ENCODE measurements at places on chromosomes 3 and 15.
A peak's percentile ranks its signal among the peaks of the same experiment; 100 is the strongest.

DNA sequence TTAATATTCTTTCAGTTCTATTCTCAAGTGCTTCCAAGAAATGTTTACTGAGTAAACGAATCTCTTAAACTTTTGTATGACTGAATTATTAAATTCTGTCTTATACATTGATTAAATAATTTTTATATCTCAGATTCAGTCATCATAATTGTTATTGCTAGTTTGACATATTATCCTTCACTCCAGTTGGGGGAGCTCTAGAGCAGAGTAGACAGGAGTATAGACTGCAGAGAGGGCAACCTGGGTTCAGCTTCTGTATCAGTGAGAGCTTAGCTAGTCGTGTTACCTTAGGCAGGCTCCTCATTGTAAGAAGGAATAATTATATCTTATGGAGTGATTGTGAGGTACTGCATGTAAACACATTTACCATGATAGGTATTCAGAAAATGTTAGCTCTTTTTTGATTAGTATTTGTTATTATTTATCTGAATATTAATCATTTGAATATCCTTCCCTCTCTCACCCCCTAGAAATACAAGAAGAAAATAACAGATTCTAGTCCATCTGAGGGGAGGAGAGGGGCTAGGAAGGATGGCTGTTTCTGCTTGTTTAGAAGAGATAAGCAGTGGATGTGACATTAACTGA, 31.0 kb upstream of the ZCWPW2 start:
- DNase-seq: peak; percentile 65

DNA sequence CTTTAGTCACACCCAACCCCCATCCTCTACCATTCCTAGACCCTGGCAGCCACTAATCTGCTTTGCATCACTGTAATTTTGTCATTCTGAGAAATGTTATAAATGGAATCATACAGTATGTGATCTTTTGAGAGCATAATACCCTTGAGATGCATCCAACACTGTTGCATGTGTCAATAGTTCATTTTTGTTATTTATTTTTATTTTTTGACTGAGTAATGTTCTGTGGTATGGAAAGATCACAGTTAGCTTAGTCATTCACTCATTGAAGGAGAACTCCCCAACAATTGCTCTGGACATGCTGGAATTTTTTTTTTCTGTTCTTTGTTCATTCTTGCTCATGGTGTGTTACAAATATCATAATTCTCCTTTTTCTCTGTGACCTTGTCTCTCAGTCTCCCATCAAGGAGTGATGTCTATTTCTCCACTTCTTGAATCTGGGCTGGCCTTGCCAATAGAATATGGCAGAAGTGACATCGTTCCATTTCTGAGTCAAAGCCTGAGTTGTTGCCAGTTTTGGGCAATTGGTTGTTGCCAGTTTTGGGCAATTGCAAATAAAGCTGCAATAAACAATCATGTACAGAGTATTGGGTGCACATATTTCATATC, 6.8 kb upstream of the ADPGK start:
- DNase-seq: no peak

DNA sequence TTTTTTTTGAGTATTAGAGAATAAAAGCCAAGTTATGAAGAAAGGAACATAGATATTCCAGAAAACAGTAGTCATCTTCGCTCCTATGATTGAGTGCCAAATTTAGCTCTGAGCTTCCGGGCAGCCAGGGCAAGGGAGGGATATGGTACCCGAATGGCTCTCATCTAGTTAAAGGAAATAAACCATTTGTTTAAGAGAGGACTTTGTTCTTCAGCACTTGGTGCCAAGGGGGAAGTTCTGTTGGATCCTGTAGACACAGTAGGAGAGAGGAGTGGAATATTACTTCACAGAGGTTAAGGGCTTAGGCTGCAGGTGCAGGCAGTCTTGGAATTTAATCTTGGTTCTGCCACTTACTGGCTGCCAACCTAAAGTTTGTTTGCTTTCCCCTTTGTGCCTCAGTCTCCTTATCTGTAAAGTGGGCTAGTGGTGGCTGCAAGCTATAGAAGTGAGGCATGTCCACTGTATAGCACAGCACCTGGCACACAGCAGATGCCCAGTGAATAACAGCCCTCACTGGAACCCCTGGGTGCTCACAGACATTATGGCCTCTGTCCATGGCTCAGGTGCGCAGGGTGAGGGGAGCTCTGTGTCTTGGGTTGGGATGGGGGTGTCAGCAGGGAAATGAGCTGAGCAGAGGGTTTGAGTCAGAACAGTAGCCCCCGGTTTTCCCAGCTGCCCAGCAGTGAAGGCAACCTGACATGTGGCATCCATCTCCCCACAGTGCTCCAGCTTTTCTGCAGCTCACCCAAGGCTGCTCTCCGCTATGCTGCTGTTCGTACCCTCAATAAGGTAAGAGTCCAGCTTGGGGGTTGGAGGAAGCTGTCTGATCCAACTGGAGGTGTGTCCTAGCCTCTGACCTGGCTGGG, 10.4 kb downstream of the COPG1 start:
- DNase-seq: no peak

- no peak for DNase-seq
These were observed 60.5 kb upstream of the PRR23C start for GRCh38 chr3:139105154-139105702.

DNA sequence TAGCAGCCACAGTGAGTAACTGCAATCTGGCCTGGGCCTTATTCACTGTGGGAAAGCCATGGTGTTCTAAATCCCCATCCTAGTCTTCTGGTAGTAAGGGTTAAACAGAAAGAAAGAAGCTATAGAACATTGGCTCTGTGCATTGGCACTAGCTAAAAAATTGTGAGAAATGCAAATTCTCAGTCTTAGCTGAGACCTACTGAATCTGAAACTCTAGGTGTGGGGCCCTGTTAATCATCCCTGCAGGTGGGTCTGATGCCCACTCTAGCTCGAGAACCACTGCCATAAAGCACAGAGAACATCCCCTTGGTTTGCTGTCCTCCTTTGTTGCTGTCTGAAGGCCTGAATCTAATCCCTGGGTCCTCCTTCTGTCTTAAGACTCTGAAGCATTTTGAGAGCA, 59.3 kb downstream of the MEIS2 start:
- DNase-seq: no peak

- no peak for DNase-seq
These were observed 34.3 kb upstream of the ZBTB38 start for GRCh38 chr3:141333836-141334626.

DNA sequence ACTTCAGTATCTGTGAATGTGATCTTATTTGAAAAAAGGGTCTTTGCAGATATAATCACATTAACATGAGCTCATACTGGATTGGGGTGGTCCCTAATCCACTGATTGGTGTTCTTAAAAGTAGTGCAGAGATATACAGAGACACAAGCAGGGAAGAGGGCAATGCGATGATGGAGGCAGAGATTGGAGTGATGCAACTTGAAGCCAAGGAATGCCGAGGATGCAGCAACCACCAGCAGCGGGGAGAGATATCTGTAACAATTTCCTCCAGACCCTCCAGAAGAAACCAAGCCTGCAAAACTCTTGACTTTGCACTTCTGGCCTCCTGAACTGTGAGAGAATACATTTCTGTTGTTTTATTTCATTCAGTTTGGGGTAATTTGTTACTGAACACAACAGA, 171.0 kb upstream of the MBNL1 start:
- DNase-seq: no peak

DNA sequence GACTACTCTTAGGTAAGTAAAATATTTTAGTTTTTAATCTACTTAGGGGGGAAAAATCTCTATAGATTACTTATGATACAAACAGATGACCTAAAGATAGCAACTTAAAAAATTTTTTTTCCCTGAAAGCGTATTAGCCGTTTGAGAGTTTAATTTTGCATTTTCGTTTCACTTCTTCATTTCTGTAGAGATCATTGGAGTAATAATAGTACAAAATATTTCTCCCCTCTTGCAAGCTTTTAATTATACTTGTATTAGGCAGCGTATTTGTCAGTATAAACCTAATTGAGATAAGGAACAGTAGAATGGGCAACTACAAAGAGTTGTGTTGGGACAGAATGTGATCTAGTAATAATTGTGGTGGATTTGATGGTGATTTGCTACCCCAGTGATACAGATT, 10.3 kb downstream of the SKIL start:
- DNase-seq: no peak

GRCh38 chr3:129461022-129461421, 21.0 kb downstream of the IFT122 start:
- no peak for DNase-seq

- no peak for DNase-seq
These were observed 53.2 kb downstream of the CHAC1 start for GRCh38 chr15:41006479-41006878.

DNA sequence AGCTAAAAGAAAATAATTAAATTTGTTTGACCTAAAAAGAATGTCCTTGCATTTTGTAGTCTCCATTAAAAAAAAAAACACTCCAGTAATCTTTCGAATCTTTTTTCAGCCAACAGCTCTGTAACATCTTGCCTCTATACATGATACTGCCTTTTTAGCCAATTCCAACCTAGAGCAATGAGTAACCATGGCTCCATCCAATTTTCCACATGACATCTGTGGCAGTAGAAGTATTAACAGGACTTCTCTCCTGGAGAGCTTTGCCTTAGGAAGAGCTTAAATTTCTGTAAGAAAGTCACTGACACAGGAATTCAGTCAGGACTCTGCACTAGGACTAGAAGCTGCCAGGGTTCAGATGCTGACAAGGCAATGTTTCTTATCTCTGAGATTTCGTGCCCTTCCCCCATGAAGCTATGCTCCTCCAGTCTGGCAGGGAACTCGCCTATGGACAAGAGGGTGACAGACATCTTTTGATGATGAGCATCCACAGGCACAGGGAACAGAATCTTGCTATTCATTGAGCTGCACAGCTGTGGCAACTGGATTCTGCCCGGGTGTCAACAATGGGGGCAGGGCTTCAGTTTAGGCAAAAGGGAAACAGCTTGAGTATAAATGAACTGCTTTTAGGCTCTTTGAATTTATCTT, 81.8 kb downstream of the ALCAM start:
- no peak for DNase-seq

DNA sequence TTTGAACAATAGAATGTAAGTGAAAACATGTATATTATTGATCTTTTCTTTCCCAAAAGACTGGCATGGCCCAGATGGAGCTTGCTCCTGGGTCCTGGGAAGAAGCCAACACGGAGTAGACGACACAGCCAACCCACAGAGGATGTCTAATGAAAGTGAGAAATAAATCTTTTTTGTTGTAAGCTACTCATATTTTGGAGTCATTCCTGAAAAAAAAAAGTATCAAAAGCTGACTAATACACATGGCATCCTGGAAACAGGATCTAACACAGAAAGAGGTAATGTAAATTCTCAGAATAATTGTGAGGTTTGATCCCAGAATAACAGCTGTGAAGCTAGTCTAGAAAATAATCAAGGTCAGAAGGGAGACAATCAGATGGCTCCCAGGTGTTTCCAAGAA, 12.6 kb upstream of the FRMD5 start:
- DNase-seq: no peak

- DNase-seq: no peak
These were observed 204.9 kb downstream of the KLHL25 start for GRCh38 chr15:85589851-85590250.

DNA sequence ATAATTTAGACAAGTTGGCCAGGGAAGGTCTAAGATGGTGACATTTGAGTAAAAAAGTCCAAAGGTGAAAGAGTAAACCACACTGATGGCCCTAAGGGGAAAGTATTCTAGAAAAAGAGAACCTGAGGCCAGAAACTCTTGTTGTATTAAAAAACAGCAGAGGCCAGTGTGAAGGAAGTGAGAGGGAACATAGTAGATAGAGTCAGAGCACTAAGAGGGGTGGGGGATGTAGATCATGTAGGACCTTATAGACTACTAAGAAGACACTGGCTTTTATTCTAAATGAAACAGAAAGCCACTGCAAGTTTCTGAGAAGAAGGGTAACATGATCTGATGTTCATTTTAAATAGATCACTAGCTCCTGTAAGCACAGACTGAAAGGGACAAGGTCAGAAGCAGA, 14.5 kb downstream of the POLQ start:
- no peak for DNase-seq

DNA sequence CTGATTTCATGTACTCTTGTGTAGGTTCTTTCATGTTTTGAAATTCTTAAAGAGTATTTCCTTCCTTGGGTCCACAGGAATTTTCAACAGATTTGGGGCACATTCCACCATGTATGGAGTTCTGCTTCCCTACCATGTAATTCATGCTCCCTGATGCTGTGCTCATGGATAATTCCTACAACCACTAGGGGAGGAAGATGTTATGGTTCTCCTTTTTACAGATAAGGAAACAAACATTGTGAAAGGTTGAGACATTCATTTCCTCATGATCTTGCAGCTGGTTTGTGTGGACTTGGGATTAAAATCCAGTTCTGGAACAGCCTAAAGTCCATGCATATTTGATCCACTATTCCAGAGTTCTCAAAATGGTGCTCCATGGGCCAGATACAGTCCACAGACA, 174.9 kb upstream of the FRMD4B start:
- no peak for DNase-seq

DNA sequence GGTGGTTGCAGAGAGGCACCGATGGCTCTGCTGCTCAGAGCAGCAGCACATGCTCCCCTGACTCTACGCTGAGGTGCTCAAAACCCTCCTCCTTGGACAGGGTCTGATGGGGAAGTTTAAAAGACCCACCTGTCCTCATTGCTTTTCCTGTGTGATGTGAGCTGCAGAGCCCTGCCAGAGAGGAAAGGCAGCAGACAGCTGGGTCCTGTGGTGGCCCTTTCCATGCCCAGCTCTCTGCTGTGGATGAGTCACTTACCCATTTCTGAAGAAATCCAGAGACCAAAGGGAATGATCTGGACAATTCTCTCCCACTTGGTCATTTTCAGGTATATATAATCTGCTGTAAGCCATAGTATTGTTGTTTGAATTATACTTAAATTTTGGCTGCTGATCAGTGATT, 121.7 kb downstream of the CHDH start:
- DNase-seq: no peak

GRCh38 chr3:115720983-115721382, 97.7 kb downstream of the GAP43 start:
- no peak for DNase-seq

DNA sequence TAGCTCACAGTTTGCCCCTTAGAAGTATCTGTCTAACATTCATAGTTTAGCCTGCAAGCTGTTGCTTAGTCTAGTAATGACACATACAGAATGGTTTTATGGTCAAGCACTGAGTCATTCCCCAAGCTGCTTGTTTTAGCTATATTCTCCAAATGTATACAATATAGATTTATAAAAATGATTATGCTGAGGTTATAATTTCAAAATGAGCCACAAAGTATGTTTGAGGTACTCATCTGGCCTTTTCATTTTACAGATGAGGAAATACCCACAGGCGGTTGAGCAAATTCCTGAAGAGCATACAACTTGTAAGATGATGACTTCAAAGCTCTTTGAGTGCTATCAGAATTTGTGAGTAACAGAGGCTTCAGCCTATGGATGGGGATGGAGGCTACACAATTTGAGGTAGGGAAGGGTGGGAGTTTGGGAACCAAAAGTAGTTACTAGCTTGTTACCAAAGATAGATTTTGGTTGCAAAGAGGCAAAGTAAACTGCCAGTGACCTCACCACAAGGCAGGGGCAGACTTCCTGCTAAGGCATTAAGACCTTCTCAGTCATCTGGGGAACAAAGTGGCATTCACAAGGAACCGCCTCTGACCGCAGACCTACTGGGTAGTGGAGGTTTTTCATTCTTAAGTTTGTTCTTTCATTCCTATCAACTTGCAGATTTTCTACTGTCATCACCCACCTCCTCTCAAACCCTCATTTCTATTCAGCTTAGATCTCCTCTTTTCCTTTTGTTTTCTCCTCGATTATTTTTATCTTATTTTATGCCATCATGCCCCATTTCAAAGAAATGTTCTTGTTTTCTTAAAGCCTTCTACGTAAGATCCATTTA, 257.2 kb upstream of the NECTIN3 start:
- no peak for DNase-seq

- no peak for DNase-seq
These were observed 235.3 kb upstream of the ST8SIA2 start for GRCh38 chr15:92158426-92158825.

GRCh38 chr3:160141485-160142185, 83.6 kb upstream of the C3orf80 start:
- DNase-seq: no peak
